CD14-positive monocyte (primary cell): ENCODE measurements at places on chromosomes 3 and 15.

DNA sequence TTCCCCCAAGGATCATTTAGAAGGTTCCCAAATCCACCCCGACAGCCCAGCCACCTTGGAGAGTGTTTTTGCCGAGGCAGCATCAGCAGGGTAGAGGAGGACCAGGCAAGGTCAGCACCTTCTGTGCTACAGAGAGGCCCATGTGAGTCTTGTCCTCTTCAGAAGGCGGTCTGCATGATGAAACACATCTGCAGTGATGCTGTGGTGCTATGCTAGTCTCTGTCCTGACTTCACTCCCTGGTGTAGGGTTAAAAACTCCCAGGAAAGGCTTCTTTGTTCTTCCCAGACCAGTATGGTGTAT is 87.9 kb downstream of the ITPR1 start:
- no peak for DNase-seq

DNA sequence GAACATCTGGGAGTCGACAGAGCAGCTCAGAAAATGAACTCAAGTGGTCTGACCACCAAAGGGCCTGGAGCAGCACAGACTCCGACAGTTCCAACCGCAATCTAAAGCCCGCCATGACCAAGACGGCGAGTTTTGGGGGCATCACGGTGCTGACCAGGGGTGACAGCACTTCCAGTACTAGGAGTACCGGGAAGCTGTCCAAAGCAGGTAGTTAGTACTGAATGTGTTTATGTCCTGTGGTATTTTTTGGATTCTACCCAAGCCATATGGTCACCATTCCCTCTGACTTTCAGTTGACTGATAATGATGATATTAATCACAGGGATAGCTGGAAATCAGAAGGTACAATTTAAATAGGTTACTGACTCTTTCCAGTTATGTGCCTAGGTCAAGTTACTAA is 82.3 kb downstream of the ARPP21 start:
- DNase-seq = no peak

DNA sequence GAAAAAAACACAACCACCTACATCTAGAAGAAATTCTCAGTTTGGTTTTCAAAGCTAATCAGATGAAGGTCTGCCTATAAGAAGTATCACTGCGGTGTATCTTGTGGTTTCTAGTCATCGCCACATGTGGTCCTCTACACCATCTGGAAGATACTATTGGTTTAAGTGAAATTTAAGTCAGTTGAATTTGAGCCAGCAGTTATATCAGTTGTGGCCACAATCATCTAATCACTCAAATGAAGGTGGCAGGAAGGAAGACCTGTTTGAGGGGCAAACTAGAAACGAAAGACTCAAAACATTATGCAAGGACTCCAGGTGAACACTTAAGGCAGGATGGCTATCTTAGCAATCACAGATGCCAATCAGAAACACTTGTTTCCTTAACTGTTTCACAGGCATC is 48.7 kb downstream of the ETV5 start:
- no peak for DNase-seq

DNA sequence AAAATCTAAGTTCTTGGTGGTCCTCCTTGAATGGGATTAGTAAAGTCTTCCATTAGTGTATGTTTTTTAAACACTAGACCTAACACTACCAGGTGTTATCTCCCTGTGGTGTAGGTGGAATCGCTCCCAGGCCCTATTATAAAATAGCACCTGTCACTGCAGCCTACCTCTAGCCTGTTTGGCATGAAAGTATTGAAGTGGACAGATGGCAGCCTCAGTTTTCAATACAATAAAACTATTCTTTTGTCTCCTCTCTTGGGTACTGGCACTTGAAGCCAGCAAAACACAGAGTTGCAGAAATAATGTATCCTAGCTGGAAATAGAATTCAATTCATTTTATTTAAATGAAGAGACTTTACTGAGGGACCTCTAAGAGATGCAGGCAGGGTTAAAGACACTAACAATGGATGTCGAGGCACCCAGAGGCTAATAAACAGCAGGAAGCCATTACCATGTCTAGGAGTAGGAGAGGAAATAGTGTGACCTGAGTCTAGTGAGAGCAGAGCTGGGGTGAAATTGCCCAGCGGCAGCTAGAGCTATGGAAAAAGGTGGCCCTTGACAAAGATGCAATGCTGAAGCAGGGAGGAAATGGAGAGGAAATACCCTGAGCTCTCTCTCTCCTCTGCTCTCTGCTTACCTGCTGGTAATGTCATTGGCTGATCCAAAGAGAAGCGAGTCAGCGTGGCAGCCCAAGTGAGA is 49.1 kb upstream of the TMEM158 start:
- no peak for DNase-seq

DNA sequence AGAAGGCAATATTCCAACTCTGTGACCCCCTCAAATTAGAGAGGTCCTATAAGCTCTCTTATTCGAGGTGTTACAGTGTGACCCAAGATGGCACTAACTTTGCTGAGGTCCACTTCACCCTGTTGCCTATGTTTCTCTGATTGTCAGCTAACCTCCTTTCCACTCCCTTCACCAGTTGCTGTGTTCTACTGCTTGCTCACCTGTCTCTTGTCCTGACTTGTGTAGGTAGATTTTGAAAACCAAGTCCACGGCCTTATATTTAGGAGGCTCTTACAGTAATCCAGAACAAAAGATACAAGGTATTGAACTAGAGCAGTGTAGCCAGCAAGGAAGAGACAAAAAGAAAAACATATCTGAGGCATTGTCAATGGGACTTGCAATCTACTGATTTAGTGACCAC is 20.1 kb upstream of the GSK3B start:
- no peak for DNase-seq

DNA sequence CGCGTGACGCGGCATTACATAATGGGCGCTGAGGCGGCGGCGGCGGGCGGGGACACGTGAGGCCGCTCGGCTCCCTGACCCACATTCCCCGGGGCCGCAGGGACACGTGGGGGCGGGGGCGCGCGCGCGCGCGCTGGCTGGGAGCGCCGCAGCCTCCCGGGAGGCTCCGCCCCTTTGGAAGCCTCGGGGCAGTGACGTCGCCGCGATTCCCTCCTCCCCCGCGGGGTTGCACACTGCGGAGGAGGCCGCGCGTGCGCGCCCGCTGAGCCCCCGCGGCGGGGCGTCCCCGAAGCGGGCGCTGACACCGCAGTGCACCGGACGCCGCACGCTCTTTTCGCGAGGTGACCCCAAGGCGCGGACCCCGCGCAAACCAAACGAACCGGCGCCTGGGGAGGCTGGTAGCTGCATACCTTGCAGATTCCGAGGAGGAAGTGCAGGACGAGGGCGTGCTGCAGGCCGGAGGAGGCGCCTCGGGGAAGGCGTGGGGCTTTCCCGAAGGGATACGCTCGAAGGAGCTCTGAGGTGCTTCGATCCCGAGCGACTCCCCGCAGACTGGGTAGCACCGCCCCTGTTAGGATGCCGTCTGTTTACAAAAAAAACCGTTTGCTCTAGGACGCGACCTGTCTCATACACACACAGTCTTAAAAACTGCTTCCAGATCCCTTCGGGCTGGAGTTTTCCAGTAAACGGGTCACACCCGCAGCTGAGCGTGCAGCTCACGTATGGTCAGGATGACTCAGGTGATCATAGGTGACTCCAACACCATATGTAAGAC is 1.0 kb downstream of the NR1D2 start:
- DNase-seq = peak; percentile 94

- peak; percentile 49 for DNase-seq
Observed at GRCh38 chr3:194087995-194088855, 47.7 kb upstream of the HES1 start.

DNA sequence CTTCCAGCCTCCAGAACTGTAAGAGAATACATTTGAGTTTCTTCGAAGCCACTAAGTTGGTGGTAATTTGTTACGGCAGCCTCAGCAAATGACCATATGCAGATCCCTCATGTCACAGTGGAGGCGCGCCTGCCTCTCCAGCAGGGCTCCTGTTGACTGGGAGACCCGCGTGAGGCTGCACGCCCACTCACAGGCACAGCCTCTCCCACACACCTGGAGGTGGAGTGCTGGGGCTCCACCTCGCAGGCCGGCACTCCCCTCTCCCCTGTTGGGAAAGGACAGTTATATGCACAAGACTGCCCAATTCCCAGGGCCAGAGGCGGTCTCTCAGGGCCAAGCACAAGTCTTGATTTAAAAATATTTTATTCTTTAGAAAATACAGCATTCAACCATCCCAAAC is 2.8 kb upstream of the TLR9 start:
- DNase-seq = no peak

DNA sequence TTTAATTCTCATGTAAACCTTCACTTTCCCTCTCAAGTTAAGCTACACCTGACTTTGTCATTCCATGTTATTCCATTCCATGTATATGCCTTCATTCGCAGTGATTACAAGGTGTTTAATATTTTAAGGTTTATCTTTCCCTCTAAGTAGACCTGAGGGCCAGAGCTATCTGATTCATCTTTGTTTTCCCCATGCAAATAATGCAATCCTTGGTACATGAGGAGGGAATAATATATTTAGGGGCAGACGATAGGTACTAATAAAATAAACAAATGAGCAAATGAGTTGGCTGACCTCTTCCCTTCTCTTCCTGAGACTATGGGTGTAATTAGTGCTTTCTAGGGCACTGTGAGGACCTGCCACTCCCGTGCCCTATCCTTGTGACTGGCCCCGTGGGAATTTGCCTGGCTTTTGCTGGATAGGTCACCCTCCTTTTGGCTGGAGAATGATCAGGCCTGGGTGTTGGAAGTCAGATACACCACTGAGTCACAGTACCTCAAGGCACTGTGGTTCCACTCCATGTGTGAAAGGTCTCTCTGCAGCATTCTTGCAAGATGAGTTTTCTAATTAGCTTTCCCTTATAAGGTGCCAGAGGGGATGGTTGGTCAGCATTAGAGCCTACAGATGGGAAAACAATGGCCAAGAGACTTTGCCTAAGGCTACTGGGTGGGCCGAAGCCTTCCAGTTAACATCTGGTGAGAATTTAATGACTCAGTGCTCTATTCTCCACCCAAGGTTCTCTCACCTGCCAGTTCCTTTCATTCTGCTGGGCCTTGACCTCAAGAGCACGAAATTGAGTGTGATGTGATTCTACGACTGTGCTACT is 183.2 kb downstream of the P3H2 start:
- DNase-seq = no peak

DNA sequence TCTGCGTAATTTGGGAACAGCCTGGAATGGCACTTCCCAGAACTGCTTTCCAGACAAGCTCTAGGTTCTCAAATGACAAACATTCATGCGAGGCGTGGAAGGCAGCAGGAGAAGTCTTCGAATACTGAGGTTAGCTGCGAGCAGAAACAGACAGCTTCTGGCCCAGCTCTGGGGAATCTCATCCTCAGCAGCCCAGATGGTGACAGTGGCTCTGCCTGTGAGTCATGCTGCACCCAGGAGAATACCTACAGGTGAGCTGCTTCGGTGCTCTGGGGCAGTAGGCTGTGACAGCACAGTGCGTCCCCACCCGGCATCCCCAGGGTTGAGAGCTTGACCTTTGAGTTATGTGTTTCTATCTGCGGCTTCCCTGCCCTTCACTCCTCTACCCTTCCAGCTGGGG is 258.6 kb downstream of the KLF13 start:
- DNase-seq = no peak

GRCh38 chr3:121739902-121740301 is 9.6 kb downstream of the GOLGB1 start:
- no peak for DNase-seq

DNA sequence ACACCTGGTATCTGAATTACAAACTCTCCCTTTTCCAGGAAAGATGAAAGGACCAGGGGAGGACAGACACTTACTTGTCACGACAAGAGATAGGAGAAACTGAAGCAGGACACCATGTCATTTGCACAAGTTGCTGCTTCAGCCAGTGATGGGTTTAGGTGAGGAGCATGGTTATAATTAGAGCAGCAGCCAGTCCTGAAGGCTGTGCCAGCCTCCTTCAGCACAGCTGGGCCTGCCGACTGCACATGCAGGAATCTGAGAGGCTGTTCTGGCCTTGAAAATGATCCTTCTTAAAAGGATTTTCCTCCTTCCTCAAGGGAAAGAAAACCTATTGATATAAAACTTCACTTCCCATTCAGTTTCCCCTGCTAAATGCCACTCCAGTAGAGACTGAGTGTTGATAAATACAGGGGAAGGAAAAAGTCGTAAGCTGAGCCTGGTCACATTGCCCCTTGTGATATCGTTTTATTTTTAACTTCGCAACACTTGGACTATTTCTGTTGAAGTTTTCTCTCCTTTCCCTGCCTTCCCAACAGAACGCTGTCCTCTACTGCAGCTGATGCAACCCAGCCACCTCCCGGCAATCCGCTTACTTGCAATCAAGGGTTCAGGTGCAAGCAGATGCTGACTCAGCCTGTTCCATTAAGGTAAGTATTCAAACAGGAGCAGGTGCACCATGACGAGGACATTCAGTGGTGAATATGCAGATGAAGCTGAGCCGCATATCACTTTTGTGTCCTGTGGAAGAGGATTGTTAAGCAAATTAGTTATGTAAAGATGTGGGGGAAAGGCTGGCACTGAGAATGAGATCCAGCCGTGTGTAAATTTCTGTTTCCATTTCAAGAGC is at the start of gene FBXO40:
Gene FBXO40 (plus strand): TSS at position 524 of the 847 bp plus-strand sequence. CDS start 27,197 bp downstream, outside the sequence.
- no peak for DNase-seq

DNA sequence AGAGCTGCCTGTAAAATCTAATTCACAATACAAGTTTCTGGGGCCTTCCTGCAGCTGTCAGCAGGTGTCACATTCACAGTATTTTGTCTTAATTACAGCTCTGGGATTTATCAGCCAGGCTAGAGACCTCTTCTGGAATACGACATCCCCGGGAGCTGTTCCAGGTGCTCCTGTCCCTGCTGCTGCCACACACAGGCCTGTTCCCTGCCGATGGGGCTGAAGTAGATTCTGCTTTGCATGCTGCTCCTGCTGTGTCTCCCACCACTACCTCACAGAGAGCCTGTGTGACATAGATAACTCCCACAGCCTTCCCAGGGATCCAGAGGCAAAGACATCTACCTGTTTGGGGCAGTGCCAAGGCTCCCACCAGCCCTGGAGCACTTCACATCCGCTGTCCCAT is 20.4 kb downstream of the COLQ start:
- no peak for DNase-seq

DNA sequence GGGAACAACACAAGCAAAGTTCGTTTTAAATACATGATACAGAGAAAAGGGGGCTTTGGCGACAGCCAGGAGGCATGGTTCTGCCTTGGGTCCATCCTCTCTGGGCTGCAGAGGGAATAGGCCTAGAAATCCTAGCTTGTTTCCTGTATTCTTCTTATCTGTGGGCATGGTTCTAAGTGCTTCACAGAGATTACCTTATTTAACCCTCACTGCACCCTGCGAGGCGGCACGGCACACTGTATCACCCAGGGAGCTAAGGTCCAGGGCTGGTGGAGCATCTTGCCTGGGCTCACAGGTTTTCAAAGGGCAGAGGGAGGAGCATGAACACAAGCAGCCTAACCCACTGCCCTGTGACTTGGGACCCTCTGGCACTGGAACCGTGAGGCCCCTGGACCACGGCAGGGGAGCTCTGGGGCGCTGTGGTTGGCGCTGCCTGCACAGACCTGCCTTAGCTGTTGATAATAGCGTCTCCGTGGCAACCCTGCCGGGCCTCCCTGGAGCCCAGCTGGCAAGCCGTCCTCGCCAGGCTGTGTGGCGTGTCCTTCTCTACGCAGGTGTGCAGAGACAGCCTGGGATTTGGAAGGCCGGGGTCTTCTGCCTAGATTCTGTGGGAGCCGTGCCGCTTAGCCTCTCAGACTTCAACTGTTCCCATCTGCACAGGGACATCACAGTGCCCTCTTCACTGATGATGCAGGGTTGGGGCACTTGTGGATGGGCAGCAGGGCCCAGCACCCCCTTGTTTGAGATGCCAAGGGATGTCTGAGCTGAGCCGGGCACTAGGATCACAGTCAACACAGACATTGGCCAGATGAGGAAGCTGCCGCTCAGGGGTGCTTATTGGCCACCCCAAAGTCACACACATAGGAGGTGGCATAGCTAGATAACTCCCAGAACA is 154.6 kb upstream of the TLE3 start:
- no peak for DNase-seq

- peak; percentile 66 for DNase-seq
Observed at GRCh38 chr3:112767177-112767576, 79.5 kb downstream of the CD200R1L start.
